ENCODE measurements at places on chromosomes 5 and 9.

DNA sequence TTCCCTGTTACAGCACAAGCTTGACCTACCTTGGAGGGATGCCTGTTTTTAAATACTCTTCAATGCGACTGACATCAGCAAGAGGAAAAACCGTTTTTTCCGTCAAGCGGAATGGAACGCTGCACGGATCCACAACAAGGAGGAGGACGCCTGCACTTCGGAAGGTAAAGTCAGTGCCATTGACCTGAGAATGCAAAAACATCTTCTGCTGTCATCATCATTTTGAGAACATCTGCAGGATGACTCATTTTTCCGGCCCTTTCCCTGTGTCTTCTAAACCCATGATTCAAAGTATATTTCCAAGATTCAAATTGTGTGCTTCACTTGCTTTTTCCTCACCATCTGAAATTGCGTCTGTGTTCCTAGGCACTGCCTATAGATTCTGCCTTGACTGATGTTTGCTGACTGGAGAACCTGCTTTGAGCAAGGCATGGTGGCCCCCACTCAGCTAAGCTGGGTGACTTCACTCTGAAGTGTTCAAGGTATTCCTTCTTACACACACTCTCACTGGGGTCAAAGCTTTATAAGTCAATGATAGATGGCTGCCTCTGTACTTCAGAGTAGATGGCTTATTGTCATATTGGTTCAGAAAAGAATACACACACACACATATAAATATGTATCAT, 78.1 kb downstream of the CEMIP2 start:
- peak; percentile 20 for DNase-seq

DNA sequence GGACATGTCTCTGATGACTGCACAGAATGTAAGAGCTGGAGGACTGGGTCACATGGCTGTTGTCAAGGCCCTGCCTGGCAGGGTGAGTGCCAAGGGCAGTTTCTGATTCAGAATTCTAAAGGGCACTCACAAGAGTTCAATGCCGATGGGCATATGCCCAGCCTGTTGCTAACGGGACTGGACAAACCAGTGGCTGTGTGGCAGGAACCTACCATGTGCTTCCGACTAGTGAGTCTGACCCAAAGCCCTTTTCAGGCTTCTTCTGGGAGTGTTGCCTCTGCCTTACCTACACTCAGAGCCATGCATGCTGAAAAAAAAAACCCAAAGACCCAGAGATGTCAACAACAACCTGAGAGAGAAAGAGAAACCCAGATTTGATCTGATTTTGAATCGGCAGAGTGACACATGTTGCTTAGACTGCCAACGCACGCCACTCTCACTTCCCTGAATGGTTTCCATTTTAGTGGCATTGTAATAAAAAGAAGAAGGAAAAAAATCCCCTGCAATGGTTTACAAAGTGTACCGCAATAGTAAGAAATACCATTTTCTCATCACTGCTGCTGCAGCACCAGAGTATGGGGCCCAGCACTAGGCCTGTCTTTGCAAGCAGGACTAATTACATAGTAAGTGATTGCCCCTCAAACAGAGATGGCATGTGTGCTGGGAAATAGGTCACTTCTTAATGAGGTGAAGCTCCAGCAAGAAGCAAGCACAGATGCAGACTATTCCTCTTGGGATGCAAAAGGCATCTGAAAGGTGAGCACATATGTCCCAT, 194.3 kb downstream of the PALM2AKAP2 start:
- DNase-seq, result no peak

GRCh38 chr9:109977521-109977920, 197.5 kb downstream of the PALM2AKAP2 start:
- DNase-seq, result no peak

DNA sequence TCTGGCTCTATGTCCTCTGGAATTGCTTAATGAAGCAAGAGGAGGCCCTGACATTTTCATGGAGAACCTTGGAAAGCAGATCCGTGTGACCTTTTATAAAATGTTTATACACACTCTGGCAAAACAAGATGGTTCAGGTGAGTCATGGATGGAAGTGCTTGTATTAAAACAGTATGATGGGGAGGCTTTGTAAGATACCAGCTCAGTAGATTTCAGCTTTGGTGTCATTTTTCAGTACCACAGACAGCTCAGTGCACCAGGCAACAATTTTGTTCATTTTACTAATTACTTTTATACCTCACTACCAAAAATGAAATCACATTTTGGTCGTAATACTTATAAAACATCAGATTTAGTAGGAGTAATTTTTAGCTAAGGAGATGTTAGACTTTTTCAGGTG, 5.2 kb downstream of the KCNN2 start:
- DNase-seq, result no peak

DNA sequence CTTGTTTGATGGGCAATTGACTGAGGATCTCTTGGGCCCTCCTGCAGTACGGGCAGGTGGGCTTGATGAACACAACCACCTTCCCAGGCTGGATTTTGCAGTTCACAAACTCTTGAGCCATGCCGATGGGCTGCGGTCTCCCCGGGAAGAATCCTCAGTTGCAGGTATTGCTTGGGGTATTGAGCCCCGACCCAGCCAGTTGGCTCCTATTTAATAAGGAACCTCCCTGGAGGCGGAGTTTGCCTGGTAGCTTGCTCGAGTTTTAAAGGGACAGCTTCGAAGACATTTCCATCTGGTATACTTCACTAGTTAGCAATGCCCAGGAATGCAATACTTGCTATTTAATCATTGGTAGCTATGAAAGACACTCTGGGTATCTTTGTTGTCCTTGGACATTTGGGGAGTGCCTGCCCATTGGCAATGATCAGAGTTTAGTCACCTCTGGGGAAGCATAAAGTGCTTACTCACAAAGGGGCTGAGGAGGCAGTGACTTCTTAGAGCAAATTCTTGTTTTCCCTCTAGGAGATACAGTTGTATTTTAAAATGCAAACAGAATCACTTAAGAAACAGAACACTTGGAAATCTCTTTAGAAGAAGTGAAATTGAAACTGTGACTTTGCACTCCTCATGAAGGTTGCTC, at the start of gene GLRX:
TSS of gene GLRX (minus strand) at position 185 of the 640 bp plus-strand sequence. CDS start at position 121, 64 bp downstream.
- DNase-seq, result peak; percentile 73

GRCh38 chr5:148991566-148991965, 71.3 kb downstream of the SH3TC2 start:
- no peak for DNase-seq

GRCh38 chr9:120531683-120532300, 48.2 kb downstream of the CDK5RAP2 start:
- DNase-seq, result peak; percentile 13

- DNase-seq, result no peak
Measured at GRCh38 chr5:180689775-180690174, 40.4 kb upstream of the FLT4 start.

DNA sequence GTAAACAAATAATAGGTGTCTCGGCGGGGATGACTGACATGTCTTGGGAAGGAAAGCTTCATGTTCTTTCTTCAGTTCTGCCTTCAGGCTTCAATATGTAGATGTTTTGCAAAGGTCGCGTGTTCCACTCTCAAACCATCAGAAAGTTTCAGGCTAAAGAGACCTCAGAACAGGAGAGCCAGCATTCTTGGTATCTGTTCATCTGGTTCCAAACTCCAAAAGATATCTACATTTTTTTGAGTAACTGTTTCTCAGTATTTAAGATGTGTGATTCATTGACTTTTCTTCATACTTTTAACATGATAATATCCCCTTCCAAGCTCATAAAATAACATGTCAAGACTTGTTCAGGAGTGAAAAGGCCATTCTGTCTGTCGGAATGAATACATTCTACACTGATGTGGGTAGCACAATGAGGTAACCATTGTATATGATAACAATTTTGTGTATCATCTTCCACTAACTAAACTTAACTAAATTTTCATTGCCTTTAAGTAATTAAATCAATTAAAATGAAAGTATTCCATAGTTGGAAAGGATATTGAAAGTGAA, 183.6 kb downstream of the CFAP90 start:
- DNase-seq, result no peak

Measured in brain microvascular endothelial cell (primary cell).